ENCODE measurements at places on chromosomes 11 and 22.
A peak's percentile ranks its signal among the peaks of the same experiment; 100 is the strongest.

DNA sequence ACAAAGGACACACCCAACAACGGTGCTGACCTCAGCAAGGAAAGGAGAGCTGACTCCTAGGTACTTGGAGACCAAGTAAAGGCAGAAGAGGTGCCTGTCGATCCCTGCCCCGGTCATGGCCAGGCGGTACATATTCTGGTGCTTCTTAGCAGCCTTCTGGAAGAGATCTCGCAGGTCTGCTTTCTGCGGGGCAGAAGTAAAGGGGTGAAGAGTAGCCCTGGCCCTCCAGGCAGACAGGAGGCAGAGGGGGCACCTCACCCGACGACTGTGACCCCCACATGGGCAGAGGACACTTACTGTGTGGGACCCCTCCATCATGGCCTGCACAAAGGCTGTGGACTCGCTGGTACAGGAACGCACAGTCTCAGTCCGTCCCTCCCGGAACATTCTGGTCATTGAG is 7.4 kb downstream of the CPT1B start:
- no peak for DNase-seq

DNA sequence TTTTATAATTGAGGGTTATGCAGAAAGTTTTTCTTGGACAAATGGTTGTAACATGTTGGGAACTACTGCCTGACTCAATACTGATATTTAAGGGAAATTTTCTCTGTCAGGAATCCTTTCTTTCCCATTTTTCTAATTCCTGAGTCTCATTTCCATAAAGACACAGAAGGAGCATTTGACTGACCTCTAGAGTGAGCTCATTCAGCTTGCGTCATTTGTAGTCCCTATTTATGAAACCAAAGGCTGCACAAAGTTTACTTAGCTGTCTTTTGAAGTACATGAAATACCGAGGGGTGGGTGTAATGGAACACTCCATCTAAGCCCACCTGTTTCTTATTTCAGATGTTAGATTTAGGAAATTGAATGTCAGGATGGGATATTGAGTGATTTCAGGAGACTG is 359.5 kb upstream of the C11orf87 start:
- DNase-seq = no peak

GRCh38 chr11:18490736-18491485 is 35.3 kb downstream of the LDHAL6A start:
- DNase-seq = no peak

GRCh38 chr11:111435046-111435698 is 56.1 kb upstream of the POU2AF1 start:
- no peak for DNase-seq

GRCh38 chr11:288478-289397 is at the start of gene PGGHG:
TSS of gene PGGHG (plus strand) at chr11:289126. CDS start at chr11:289817, 691 bp downstream.
- peak; percentile 35 for DNase-seq

GRCh38 chr22:49992921-49993648 is 19.5 kb downstream of the IL17REL start:
- DNase-seq = peak; percentile 52

DNA sequence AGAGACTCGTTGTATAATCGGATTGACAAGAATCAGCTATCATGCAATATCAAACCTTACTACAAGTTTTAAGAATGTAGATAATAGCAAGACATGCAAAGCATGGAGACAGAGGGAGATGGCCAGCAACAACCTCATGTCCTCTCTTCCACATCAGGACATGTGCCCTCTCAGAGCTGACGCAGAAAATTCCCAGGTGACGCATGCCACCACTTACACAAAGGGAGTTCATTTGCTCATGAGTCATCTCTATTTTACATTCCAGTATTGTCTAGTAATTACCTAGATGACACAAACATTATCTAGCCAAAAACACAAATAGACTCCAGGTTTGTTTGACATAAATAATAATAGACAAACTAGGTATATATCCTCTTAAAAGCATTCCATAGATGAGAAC is 38.1 kb upstream of the OPCML start:
- DNase-seq = no peak

GRCh38 chr11:121451178-121451985 is 732 bp upstream of the SORL1 start:
- no peak for DNase-seq

DNA sequence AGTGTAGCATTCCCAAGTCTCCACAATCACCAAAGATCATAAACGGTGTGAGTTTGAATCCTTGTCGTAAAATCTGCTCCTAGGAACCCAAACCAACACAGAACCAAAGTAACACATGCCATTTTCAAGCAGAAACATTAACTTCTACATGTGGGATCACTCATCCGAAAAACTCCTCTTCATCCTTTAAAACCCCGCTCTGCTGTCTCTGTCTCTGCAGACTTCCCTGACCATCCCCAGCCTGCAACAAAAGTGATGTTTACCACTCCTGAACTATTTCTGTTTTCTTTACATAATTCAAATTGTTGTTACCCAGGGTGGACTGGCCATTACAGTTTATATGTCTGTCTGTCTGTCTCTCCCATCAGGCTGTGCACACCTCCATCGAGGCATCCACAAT is 54.0 kb downstream of the SLC1A2 start:
- DNase-seq = no peak

DNA sequence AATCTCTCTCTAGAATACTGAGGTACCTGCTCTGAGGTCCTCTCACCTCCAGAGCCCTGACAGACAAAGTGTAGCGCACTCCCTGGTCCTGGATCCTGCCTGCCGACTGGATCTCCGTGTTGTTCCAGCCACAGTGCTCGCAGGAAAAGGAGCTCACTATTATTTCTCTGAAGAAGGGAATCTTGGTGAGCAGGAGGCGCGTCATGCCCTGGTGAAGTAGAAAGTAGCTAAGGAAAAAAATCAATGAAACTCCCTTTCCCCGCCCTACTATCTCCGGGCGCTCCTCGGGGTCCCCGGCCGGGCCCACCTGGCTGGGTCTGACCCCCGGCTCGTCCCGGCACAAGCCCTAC is 412 bp downstream of the ZPR1 start:
- DNase-seq = no peak

- no peak for DNase-seq
Measured at GRCh38 chr22:44030702-44031082, 6.6 kb downstream of the PARVB start.

DNA sequence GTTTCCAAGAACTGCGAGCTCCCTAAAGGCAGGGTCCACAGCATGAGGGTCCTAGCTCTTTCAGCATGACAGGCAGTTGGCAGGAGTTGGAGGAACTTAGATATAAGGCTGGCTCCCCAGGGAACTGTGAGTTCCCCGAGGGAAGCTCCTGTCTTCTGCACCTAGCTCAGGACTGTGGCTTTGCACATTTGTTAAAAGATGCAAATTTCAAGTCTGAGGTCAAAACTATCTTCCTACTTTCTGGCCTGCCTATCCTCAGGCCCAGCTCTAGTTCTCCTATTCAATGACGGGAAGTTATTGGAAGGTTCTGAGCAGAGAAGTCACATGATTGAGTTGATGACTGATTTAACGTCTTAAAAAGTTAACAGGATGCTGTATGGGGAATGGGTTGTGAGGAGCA is 11.7 kb upstream of the UCP3 start:
- no peak for DNase-seq

GRCh38 chr22:19060356-19061009 is 61.7 kb downstream of the DGCR2 start:
- no peak for DNase-seq

DNA sequence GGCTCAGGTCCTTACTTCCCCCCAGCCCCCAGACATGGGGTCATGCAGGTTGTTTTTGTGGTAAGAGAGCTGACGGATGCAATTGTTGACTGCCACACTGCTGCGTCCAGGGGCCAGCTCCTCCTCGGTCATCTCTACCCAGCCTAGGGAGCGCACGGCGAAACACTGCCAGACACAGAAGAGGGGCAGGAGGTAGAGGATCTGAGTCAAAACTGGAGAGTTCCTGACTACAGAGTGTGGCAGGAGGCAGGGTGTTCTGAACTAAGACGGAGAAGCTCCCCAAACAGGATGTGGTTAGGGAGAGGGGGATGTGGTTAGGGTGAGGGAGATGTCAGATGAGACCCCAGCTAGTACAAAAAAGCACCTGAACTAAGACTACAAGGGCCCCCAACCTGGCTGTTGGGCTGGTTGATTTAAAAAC is 12.3 kb downstream of the SMPD1 start:
- no peak for DNase-seq

Data from AML-193 (cell line).